ENCODE measurements at places on chromosomes 4 and X. TPM values are rescaled to one million over a fixed set of nuclear protein-coding genes. Genes with fewer than 3 reads are reported as not detected.

The ZNF711 gene
- total RNA-seq, result 4.2 TPM

The FAM149A gene
- not detected for total RNA-seq

The SMIM43 gene
- total RNA-seq, result not detected

The F8A2 gene
- total RNA-seq, result not detected

The PABPC4L gene
- 0.63 TPM for total RNA-seq

The STK32B gene
- 0.18 TPM for total RNA-seq

The FAM50A gene
- 65.2 TPM for total RNA-seq

The AP1S2 gene
- 24.0 TPM for total RNA-seq

The SCD5 gene
- 0.20 TPM for total RNA-seq

The CT45A5 gene
- 9.4 TPM for total RNA-seq

The BEX5 gene
- 1.3 TPM for total RNA-seq

The PJA1 gene
- total RNA-seq, result 4.0 TPM

The OPN1MW gene
- total RNA-seq, result not detected

The RASSF6 gene
- 0.02 TPM for total RNA-seq

The PGAM4 gene
- not detected for total RNA-seq

The HPGD gene
- 3.3 TPM for total RNA-seq

The FRMD7 gene
- total RNA-seq, result not detected

The PSAPL1 gene
- total RNA-seq, result not detected
